ENCODE measurements at places on chromosomes 13 and 19. TPM values are rescaled to one million over a fixed set of nuclear protein-coding genes. Genes with fewer than 3 reads are reported as not detected.
A peak's percentile ranks its signal among the peaks of the same experiment; 100 is the strongest.

GRCh38 chr19:16496613-16496983 lies 404 bp downstream of the C19orf44 start:
- DNase-seq, result no peak

GRCh38 chr19:41295499-41295898 lies 14.5 kb upstream of the CCDC97 start:
- DNase-seq, result no peak

Gene LEUTX
- not detected for total RNA-seq

DNA sequence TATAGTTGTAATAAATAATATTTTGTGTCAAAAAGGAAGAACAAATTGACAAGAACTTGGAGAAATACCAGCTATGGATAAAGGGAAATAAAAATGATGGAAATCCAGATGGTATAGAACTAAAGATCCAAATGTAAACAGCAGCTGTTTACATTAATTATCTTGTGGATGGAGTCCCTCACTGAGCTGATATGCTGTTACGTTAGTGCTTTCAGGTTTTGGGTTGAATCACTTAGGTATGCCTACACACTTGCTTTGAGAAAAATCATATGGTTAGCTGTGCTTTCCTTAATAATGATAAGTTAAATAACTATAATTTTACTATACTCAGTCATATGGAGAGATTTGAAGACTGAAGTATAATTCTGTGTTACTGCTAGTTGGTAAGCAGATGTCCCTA lies 27.7 kb downstream of the WASF3 start:
- DNase-seq, result no peak

Gene CGB8
- total RNA-seq, result not detected

Gene ZNF780B
- 23.9 TPM for total RNA-seq

DNA sequence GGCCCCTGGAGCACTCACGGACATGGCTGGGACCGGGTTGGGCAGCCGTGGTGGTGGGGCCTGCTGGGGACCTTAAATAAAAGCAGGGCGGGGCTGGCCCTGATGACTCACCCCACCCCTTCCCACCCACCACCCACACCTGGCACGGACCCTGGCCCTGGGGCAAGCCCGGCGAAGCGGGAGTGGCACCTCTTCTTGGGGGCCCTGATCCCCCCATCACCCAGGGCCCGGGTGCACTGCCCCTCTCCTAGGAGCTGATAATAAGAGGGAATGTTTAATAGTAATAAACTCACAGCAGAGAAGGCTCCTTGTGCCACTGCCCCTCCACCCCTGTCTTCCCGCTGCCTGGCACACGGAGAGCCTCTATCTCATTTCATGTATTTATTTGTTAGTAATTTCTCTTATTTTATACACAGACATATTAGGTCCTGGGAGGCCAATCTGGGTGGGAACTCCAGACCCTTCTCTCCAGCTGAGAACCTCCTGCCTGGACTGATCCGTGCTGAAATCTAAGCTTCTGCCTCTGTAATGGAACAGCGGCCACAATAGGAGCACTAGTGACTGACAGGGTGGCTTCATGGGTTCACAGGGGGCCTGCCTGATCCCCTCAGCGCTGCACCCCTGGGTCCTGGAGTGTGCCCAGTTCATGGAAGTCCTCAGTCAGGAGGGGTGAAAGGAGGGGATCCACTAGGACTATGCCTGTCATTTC lies at the start of gene LGALS7:
TSS of gene LGALS7 (minus strand) at position 49 of the 709 bp plus-strand sequence. CDS start at position 24, 25 bp downstream.
- DNase-seq, result no peak

- DNase-seq, result peak; percentile 88
Measured at GRCh38 chr19:10848230-10848856, at the start of gene C19orf38. Gene C19orf38 (plus strand): TSS chr19:10848415. CDS start chr19:10848509, 94 bp downstream.

Gene UBE2S
- total RNA-seq, result 28.4 TPM

DNA sequence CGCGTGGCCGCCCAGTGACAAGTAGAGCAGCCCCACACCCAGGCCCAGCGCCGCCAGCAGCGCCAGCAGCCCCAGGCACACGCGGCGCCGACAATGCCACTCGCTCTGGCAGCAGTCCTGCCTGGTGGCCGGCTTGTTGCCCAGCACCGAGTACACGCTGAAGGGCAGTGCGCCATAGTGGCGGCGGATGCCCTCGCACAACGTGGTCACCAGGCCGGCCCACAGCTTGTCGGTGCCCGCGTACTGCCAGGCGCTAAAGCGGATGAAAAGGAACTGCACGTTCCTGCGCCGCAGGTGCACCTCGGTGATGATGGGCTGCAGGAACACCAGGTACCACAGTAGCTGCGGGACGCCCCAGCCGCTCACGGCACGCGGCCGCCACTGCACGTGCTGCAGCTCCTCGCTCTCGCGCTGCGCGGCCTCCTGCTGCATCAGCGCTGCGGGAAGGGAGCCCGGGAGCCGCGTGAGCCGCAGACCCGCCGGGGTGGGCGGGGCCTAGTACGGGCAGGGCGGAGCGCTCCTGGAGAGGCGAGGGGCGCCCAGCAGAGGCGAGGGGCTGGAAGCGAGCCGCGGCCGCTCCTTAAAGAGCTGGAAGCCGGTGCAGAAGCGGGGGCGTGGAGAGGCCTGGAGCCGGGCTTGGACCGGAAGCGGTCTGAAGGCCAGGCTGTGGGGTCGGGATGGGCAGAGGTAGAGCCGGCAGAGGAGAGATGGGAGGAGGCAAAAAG lies 7.3 kb downstream of the NKPD1 start:
- DNase-seq, result no peak

GRCh38 chr19:42303101-42303464 lies 659 bp upstream of the PAFAH1B3 start:
- DNase-seq, result no peak

DNA sequence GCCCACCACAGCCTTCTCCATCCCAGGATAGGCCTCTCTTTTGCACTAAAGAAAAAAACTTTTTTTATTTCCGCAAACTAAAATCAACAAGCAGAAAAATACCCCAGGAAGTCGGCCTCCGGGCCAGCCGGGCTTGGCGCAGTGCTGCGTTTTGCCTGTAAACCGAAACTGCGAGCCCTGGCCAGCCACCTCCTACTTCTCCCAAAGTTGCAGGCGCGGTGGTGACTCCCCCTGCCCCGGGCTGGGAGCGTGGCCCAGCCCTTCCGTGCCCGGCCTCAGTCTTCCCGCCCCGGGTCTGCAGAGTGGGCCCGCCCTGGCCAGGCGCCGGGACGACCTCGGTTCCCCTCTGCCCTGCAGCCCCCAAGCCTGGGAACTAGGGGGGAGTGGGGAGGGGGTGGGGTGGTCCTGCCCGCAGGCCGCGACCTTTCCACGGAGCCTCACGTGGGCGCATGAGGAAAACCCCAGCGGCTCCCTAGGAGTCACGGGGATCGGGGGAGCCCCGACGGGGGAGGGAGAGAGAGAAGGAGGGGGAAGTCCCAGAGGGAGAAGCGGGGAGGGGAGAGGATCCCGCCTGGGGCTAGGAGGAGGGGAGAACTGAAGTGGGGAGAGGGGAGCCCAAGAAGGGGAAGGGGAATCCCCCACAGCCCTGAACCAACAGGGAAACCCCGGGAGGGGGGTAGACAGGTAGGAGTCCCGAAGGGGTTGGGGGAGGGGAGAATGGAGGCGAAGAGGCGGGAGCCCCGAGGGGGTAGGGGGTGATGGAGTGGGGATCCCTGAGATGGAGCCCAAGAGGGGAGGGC lies 3.0 kb downstream of the GADD45B start:
- peak; percentile 91 for DNase-seq

DNA sequence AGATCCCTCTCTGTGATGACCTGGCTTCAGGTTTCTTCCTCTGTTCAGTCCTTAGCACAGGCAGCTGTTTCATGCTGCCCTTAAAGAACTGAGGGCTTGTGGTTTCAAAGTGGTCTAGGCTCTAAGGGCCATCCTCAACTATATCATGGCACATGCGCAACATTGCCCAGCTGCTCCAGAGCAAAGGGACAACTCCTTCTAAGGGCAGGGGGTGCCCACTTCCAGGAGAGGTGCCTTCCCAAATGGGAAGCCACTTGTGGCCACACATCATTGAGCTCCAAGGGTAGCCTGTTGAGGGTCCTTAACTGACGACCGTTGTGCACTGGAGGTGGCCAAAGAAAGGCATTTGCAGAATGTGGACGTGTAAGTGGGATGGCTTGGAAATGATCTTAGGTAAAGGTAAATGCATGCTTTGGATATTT lies 7.3 kb downstream of the GPR183 start:
- DNase-seq, result no peak

Gene NLRP11
- total RNA-seq, result not detected

DNA sequence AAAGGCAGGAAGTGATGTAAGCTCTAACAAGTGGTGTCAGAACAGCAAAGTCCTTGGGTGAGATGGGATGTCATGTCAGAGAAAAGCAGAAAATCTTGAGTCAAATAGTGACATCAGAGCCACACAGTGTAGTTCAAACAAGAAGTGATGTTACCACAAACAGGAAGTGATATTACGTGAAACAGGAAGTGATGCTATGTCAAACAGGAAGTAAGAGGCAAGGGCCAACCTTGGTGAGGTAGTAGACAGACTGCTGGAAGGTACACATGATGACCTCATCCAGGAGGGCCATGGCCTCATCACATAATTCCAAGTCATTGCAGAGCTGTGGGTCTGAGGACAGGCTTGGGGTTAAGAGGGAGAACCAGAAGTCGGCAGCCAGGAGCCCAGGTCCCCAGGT lies 7.0 kb upstream of the MAMSTR start:
- no peak for DNase-seq

DNA sequence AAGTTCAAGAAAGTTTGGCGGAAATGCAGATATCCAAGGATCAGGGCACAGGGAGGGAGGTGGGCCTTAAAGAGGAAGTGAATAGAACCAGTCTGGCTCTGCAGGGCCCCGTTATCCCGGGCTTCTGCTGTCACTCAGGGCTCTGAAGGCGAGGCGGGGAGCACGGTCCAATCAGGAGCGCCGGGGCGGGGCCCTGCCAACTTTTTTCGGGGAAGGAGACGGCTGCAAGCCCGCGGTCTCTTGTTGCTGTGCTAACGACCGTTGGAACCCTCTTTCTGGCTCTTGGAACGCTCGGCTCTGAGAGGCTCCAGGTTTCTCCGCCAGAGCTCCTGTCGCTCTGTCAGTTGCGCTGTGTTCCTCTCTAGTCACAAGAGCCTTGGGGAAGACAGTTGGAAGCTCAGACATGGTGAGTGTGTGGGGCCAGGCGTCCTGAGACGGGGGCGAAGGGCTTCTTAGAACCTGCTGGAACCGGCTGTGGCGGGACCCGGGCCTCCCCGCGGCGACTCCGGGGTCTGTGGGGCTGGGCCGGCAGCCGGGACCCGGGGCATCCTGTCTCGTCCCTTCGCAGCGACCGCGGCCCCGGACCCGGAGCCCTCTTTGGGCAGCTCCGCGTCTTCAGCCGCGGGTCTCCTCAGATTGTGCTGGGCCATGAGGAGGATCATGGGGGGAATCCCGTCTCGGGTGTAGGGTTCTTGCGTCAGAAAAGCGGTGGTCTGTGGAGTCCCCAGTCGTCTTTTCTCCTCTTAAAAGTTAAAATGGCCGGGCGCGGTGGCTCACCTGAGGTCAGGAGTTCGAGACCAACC lies 27.7 kb downstream of the ZNF844 start:
- peak; percentile 95 for DNase-seq

DNA sequence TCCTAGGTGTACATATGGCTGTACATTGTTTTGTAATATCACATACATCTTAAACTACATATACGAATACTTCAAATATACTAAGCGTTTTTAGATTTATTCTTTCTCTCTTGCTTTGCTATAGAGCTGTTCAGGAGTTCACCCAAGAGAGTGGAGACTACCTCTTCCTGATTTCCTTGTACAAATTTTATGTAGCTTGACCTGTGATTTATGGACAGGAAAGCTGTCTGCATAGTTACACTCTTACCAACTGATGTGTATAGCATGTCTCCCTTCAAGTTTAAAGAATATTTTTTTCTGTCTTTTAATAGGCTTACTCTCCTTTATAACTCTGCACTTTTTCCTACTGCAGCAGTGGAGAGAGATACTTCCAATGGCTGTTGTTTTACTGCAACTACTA lies 428.7 kb downstream of the NDFIP2 start:
- no peak for DNase-seq

Gene HCST
- total RNA-seq, result 5.4 TPM

DNA sequence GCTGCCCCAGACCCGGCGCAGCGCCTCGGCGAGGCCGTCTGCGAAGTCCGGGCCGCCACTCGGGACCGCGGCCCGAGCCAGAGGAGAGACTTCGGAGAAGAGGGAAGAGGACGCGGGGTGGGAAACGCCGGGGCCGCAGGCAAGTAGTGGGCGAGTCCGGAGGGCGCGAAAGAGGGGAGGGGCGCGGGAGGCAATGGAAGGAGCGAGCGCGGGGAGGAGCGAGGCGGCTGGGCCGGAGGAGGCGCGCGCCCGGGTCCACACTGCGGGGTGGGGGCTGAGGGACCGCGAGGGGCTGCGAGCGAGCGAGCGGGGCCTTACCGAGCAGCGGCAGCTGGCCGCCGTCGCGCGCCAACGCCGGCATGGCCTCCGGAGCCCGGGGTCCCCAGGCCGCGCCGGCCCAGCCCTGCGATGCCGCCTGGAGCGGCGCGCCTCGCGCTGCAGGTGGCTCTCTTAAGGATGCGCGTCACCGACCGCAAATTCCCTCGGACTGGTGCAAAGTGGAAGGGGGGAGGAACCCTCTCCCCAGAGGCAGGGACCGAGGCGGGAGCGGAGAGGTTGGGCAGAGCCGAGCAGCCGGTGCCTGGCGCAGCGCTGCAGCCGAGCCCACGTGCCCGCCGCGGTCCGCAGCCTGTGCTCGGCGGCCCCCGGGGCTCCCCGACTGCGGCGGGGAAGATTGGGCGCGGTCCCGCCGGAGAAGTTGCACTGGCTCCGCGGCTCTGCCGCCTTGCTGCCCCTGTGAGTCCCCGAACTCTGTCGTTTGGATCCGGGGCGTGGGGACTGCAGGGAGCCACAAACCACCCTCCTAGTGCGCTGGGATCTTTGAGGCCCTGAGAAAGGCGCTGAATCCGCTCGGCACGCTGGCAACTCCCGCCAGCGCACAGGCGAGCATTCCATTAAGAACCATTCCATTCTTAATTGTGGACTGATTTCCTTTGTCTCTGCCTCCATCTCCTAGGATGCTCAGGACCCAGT lies at the start of gene FLT3:
TSS of gene FLT3 (minus strand) at position 427 of the 972 bp plus-strand sequence. CDS start at position 361, 66 bp downstream.
- no peak for DNase-seq

DNA sequence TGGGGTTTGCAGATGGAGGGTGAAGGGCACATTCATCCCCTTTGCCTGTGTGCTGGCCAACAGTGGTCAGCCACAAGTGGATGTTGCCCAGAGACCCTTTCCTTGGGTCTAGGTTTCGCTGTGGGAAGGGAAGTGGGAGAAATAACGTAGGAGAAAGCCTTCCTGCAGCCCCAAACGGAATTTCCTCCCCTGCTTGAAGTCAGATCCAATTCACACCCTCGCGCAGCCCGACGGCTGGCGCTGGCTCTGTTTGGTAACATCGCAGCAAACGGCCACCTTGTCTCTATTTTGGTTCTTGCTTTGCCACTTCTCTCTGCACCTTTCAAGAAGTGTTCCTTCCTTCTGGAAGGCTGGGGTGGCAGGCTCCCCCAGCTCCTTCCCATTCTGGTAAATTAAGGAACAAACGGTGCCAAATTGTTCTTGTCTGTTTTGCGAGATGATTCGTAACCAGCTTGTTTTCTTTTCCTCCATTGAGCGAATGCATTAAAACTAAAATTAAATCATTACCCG lies 45.4 kb downstream of the CHST8 start:
- DNase-seq, result no peak

DNA sequence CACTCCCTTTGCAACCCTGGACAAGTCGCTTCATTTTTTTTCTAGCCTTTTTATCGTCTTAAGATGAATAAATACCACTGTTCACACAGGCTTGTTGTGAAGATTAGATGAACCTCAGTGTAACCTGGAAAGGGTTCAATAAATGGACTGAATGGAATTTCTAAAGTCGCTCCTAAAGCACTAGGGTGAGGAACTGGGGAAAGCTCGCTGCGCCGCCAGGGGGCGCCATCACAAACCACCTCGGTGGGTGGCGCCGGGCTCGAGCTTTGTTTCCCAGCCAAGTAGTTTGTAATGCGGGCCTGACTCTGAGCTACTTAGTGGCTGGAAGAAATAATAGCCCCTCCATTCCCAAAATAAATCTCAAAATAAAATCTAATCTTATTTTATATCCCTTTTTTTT lies 2.2 kb upstream of the CEACAM6 start:
- peak; percentile 84 for DNase-seq
